ENCODE measurements at places on chromosomes 12 and 14.

DNA sequence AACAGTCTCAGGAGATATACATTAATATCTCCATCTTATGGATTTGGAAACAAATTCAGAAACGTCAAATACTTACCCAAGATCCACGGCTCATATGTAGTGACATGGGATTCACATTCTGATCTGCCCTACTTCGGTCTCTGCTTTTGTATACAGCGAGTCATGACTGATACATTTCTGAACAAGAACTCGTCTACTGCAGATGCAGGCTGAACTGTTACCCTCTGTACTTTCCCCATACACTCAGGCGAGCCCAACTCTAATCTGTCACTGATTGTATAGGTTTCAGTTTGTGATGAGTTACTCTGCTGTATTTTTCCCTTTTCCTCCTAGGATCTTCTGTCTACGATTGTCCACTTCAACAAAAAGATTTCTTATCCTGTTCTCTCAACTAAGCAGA lies 441.6 kb downstream of the CCDC91 start:
- no peak for DNase-seq

DNA sequence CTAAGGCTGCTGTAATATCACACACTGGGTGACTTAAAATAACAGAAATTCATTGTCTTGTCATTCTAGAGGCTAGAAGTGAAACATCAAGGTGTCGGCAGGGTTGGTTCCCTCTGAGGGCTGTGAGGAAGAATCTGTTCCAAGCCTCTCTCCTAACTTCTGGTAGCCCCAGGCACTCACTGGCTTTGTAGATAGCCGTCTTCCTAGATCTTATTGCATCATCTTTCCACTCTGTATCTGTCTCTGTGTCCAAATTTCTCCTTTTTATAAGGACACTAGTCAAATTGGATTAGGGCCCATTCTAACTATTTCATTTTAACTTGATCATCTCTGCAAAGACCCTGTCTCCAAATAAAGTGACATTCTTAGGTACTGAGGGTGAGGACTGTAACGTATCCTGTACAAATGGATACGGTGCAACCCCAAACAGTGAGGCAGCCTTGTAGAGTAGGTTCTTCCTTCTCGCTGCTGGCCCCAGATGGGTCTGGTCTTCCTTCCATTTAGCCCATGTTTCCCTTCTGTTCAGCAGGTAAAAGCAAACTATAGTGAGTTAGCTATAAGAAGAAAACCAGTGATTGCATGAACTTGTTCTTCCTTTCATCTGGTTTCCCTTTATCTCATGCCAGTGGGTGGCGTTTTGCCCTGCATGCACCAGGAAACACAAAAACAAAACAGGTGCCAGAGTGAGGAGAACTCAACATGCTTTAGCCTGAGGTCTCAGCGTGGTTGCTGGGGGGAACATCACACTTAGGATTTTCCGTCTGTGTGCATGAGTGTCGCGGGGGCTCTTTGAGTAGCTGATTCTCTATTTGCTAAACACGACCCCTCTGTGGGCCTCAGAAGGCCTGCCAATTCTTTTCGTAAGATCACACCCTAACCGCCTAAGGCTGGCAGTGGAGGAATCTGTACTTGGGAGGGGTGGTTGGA lies 19.5 kb downstream of the TTC9 start:
- DNase-seq: no peak

DNA sequence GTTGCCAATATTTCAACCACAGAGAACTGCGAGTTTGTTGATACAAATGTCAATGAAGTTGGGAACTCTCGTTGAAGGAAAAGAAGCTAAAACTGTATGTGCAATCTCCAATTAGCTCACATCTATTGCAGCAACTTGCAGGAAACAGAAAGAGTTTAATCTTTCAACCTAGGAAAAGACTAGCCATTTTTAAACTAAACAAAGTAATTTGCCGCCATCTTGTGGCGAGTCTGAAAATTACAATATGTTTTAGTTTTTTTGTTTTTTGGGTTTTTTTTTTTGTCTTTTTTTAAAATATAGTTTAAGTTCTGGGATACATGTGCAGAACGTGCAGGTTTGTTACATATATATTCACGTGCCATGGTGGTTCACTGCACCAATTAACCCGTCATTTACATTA lies 131.2 kb upstream of the FOXG1 start:
- DNase-seq: no peak

- no peak for DNase-seq
Observed at GRCh38 chr14:50156111-50156510, 39.7 kb upstream of the VCPKMT start.

DNA sequence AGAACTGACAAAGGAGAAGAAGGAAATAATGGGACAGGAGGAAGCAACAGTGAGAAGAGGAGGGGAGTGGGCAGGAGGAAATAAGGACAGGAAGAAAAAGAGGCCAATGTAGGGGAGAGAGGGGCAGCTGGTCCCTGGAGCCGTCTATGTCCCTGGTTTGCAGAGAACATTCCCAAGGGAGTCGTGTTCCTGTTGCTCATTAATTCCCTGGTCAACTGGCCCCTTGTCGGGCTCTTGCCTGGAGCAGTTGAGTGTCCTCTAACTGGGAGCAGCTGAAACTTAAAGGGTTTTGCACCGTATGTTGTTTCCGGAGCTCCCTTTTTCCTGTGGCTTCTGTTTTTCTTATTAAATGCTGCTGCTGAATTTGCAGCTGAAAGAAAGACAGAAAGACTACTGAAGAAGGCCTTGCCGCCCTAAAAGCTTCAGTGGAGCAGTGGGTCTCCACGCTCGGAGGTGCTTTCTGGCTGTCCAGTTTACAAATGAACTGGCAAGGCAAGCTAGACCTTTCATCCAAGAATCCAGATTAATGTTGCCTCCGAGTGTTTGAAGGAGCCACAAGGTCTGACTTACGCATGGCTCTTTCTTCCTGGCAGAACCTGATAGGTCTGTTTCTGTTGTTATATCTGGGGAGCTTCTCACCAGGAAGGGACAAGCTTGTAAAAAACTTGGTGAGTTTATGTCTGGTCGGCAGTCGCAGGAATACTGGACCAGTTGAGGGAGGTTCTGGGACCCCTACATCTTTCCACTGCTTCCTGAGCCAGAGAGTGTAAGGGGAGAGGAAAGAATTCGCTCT lies 146.2 kb upstream of the RFLNA start:
- DNase-seq: no peak

- DNase-seq: no peak
Observed at GRCh38 chr12:93229494-93230325, 148.0 kb upstream of the NUDT4 start.

- no peak for DNase-seq
Observed at GRCh38 chr12:92757597-92758121, 54.9 kb downstream of the PLEKHG7 start.

DNA sequence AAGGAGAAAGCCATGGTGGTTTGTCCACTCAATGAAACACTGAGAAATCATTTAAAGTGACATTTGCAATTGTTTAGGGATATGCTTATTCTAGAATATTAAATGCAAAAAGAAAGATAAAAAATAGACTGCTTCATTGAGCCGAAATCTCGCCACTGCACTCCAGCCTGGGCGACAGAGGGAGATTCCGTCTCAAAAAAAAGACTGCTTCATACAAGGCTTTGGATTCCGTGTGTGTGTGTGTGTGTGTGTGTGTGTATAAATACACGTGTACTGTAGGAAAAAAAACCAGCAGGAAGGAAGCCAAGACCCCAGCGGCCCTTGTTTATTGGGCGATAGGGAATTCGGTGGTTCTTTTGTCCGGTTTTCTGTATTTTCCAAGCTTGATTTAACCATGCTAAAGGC lies 3.2 kb upstream of the ZNF839 start:
- no peak for DNase-seq

- no peak for DNase-seq
Observed at GRCh38 chr12:111057701-111058425, 137.5 kb upstream of the MYL2 start.

DNA sequence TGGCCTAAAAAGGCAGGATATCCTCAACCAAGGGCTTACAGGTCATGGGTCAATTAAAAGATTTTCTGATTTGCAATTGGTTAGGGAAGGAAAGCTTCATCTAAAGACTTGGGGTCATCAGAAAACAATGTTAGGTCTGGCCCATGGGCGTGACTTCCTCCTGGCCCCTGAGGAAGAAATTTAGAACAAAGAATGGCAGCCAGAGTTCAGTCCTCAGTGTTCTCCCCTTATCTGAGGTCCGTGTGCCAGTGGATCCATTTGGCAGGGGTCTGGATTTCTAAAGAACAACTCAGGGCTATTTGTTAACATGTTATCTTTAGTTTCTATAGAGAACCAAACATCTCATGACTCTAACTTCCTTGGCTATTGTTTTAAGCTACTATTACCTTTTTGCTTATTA lies 27.8 kb upstream of the NFYB start:
- peak; percentile 55 for DNase-seq

- no peak for DNase-seq
Observed at GRCh38 chr12:19234981-19235871, 105.7 kb downstream of the PLEKHA5 start.

GRCh38 chr14:76260749-76261148 lies 109.0 kb downstream of the GPATCH2L start:
- DNase-seq: no peak

GRCh38 chr14:24881116-24881893 lies 168.6 kb downstream of the STXBP6 start:
- DNase-seq: no peak

DNA sequence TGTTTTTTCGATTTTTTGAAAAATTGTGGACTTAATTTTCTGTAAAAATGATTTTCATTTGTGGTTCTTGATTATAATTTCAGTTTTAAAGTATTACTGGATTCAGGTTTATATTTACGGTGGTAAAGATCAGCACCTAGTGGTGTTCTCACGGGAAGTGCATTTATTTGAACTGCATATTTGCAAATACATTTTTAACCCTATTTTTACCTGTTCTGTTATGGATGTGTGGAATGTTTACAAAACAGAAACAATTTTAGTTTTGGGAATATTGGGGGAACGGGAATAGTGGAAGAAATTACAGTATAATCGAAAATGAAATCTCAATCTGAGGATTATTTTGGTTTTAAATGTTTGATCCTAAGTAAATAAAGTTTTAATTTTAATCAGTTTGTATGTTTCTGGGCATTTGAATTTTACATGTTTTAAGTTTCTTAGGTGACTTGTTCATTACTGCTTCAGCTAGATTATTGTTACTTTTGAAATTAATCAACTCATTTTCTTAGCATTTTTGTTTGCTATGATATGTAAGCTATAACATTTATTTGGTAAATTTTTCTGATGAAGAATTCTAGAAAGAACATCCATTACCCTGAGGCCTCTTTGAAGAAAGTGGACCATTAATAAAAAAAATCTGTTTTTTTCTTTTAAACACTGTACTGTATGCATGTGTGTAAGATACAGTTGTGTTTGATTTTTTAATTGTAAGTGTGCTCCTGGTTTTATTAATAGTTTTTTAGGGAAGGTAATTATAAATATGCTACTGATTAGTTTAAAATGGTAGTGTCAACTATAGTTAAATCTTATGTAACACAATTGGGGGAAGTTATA lies 942 bp downstream of the ATF7IP start:
- no peak for DNase-seq

- no peak for DNase-seq
Observed at GRCh38 chr12:32440120-32440865, 40.9 kb downstream of the FGD4 start.

GRCh38 chr12:105485921-105486320 lies 155.4 kb downstream of the C12orf75 start:
- peak; percentile 55 for DNase-seq

GRCh38 chr14:89379006-89379405 lies 38.0 kb downstream of the FOXN3 start:
- no peak for DNase-seq

GRCh38 chr12:20469756-20470155 lies 101.4 kb downstream of the PDE3A start:
- no peak for DNase-seq

Data from pulmonary artery endothelial cell (primary cell).